ENCODE measurements at places on chromosomes 1 and 21.

GRCh38 chr1:116257836-116258235 lies 115.2 kb upstream of the ATP1A1 start:
- no peak for DNase-seq

DNA sequence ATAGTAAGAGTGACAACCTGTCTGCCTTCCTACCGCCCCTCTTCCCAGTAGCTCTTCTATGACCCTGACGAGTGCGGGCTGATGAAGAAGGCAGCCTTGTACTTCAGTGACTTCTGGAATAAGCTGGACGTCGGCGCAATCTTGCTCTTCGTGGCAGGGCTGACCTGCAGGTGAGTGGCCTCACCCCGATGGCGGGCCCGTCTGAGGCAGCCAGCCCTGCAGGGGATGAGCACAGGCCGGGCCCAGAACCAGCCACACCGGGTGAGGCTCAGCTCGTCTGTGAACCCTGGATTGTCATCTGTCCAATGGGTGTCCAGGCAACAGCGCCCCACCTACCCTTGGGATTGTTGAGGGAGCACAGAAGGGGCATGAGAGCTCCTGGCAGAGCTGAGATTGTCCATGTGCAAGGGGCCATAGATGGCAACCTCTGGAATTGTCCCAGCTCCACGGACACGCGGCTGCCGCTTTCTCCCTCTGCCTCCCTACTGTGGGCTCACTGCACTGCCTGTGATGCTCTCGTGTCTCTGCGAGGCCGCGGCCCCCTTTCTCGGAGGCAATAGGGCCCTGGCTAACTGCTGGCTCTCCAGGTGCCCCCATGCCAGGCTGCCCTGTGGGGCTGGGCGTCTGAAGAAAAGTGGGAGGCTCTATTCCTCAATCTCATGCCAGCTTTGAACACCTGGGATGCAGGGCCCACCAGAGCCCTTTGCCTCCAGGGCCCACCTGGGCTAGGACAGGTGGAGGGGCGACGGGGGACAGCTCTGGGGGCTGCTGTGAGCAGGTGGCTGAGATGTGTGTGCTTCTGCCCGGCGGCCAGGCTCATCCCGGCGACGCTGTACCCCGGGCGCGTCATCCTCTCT lies 50.0 kb upstream of the LRRC3 start:
- no peak for DNase-seq

GRCh38 chr1:43267291-43267805 lies 2.4 kb upstream of the TMEM125 start:
- no peak for DNase-seq

DNA sequence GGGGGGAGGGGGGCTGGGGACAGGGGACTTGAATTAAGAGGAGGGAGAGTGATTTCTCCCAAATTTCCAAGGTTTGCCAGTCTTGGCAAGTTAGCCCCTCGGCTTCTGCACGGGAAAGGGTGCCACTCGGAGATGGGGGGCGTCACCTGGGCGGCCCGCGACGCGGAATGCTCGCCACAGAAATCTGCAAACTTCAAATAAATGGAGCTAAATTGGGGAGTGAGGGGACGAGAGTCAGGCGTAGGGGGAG lies 885 bp upstream of the SSBP3 start:
- no peak for DNase-seq

DNA sequence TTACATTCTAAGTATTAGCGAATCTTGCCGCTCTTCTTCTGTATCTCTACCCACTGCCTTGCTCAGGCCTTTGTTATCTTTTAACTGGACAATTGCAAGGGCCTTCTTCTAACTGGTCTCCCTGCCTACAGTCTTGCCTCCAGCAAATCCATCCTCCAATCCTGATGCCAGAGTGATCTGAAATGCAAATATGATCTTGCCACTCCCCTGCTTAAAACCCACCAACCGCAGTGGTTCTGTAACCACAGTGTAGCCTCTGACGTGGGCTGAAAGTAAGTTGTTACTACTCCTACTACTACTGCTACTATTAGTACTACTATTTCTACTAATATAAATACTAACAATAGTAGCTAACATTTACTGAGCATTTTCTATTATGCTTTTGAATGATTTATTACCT lies 12.4 kb downstream of the MOV10 start:
- no peak for DNase-seq

Data from cerebellar nuclear complex (tissue), 1 donor.